Activated CD8-positive, alpha-beta memory T cell treated with anti-CD3 and anti-CD28 coated beads for 48 hours (primary cell): ENCODE measurements at places on chromosomes 2 and 18.

GRCh38 chr2:154591294-154591820, 107.1 kb upstream of the KCNJ3 start:
- DNase-seq = no peak

DNA sequence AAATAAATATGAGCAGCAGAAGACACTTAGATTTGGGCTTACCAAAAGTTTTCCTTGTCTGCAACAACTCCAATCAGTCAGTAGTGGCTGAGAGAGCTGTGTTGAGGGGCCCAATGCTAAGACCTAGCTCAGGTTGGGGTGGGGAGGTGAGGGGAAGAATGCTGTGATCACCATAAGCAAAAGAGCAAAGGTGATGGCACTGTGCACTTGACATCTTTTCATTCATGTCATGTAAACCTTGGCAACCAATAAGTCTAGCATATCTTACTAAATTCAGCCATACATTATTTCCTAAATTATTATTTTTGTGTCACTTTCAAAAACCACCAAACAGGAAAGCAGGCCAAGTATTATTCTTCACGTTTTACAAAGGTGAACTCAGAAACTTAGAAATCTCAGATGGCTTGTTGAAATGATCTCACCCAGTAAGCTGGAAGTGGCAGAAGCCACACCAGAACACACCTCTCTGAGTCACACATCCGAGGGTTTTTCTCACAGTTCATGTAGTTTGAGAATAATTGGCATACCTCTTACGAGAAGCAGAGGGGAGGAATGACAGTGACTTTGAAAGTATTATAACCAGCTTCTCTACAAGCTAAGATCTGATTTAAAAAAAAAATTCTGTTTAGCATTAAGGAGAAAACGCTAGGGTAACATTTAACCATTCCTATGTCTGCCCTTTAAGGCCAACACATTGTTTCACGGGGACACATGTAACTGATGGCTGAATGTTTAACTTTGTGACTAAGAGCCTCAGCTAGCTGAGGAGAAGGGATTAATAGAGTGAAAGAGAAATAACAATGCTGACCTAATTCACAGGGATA, 43.3 kb upstream of the SETBP1 start:
- no peak for DNase-seq

- DNase-seq = no peak
Measured at GRCh38 chr2:64260817-64261216, 116.6 kb upstream of the PELI1 start.

DNA sequence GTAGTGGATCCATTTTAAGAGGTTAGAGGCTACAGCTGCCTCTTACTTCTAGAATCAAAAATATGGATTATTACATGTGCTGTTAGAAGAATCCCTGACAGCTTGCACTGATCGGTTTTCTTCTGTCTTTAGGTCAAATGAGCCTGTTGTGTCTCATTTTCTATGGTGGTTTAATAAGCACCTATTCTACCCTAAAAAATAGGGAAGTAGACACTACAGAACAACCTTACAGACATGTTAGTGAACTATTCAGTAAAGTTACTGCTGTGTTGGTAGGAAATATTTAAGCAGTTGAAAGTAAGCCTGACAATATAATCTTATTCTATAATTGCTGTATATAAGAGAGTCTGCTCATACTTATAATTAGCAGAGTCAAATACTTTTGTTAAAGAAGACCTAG, 168.5 kb upstream of the NOSTRIN start:
- DNase-seq = no peak

- DNase-seq = no peak
Measured at GRCh38 chr2:168136392-168136977, 110.9 kb downstream of the STK39 start.

DNA sequence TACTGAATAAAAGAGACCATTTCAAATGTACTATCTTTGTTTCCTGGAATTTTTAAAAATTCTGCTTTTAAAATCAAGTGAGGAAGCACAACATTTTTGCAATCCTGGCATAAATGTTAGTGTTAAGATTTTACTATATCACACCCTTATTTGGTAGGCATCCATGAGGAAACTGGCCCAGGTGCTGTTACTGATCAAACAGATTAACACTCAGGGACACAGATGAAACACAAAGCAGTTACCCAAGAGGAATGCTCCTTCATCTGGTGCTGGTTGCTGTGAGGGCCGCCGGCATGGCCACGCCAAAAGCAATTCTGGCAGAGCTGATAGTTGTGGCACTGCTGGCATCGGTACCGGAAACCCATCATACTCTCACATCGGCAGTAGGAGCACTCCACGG, 96.8 kb downstream of the DTNB start:
- no peak for DNase-seq

GRCh38 chr18:77822632-77823031, 573.0 kb downstream of the GALR1 start:
- no peak for DNase-seq

- no peak for DNase-seq
Measured at GRCh38 chr2:221896505-221897151, 324.5 kb upstream of the EPHA4 start.

- no peak for DNase-seq
Measured at GRCh38 chr2:138433995-138434951, 67.3 kb upstream of the SPOPL start.

- DNase-seq = no peak
Measured at GRCh38 chr2:239774142-239774462, 251.0 kb downstream of the NDUFA10 start.

DNA sequence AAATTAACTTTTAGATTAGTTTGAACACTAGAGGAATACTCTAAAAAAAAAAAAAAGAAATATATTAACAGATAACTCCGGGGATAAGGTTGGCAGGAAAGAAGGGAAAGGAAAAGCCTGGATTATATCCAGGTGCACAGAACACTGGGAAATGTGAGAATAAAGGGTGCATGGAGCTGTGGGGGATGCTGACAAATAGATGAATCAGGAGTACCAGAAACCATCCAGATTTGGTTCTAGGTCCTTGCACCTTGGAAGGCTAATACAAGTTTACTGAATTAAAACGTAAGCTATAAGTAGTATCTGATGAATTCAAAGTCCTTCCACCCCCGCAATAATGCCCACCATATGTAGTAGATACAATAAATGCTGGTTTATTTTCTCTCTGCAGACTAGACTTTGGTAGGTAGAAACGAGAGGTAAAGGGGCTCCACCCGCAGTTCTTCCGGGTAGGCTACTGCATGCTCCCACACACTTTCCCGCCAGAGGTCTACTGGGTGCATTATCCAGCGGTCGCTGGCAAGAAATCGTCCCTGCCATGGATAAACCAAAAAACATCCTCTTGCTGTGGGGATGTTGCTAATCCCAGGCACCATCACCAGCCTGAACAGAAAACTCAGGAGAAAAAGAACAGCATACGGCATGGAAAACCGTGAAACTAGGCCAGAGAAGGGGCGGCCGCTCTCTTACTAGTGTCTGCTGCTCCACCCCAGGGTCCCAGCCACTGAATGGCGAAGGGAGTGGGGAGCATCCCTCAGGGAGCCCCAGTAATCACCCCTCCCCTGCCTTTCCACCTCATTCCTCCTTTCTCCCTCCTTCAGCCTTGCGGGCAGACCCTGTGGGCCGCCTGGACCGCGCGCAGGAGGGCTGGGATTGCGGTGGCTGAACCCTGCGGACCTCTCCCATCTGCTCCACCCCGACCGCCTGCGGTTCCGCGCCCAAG, 1.5 kb downstream of the CNRIP1 start:
- DNase-seq = no peak

GRCh38 chr2:230908092-230908594, 16.9 kb downstream of the GPR55 start:
- no peak for DNase-seq

GRCh38 chr2:180742801-180743200, 237.6 kb upstream of the UBE2E3 start:
- DNase-seq = no peak

GRCh38 chr2:188291142-188291616, 495 bp upstream of the GULP1 start:
- DNase-seq = no peak

GRCh38 chr18:11951390-11951851, 29.9 kb upstream of the IMPA2 start:
- DNase-seq = no peak

DNA sequence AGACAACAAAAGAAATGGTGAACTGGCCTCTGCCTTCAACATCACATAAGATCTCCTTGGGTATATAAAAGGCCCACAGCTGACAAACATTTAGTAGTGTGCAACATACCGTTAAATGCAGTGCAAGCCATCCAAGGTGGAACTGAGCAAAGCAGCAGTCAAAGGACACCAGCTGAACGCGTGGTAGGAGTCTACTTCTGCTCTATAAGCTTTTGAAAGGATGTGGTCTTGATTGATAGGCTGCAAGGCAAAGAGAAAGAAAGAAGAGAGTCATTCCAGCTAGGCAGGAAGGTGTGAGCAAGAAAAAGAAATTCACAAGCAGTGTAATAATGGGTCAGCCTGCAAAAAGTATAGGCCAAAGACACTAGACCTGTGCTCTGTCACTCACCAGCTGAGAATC, 356.3 kb downstream of the SATB2 start:
- DNase-seq = no peak

GRCh38 chr18:46402396-46402795, 254.6 kb downstream of the LOXHD1 start:
- DNase-seq = no peak

DNA sequence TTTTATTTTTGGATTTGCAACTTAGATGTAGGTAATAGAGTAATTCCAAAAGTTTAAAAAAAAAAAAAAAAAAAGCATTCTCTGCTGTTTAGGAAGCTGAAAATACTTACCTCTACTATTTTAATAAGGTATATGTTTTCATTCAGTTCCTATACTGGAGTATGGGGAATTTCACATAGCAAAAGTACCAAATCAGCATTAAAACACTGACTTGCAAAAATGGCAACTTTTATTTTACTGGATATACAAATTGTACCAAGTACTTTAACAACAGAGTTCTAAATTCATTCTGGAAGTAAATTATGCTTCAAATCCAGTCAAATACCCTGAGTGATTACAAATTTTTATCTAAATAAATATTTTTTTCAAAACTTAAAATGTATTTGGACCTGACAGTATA, 76.7 kb downstream of the TCF4 start:
- DNase-seq = no peak

DNA sequence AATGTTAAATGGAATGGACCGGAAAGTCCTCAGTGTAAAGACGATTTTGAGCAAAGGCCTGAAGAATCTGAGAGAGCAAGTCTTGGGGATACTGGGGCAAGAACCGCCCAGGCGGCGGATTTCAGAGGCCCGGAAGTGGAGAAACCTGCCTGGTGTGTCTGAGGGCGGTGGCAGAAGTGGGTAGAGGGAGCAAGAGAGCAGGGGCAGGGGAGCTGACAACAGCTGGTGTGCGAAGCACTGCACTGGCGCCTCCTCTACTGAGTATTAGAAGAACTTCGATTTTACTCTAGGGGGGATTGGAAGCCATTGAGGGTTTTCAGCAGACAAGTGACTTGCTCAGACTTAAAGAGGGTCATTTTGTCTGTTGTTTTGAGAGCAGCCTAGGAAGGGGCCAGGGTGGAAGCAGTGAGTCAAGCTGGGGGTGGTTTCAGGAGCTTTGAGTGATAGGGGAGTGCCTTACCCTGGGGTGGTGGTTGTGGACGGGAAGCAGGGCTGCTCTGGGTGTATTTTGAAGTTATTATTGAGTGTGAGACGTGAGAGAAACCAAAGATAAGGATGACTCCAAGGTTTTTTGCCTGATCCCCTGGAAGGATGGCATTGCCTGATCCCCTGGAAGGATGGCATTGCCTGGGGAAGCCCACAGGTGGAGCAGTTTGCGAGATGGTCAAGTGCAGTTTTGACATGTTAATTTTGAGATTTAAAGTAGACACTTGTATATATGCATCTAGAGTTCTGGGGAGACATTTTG, 52.5 kb downstream of the ZNF236 start:
- DNase-seq = no peak

- DNase-seq = no peak
Measured at GRCh38 chr18:10131081-10131459, 217.3 kb downstream of the VAPA start.

GRCh38 chr2:175009917-175010621, 4.9 kb upstream of the CHN1 start:
- no peak for DNase-seq

- no peak for DNase-seq
Measured at GRCh38 chr18:45169610-45170009, 445.7 kb upstream of the SLC14A2 start.

DNA sequence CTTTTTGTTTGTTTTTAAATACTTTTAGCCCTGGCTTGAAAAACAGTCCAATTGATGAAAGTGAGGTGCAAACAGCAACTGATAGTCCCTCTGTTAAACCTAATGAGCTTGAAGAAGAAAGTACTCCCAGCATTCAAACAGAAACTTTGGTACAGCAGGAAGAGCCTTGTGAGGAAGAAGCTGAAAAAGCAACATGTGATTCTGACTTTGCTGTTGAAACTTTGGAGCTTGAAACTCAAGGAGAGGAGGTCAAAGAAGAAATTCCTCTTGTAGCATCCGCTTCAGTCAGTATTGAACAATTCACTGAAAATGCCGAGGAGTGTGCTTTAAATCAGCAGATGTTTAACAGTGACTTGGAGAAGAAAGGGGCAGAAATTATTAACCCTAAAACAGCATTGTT, 30.6 kb upstream of the DYSF start:
- no peak for DNase-seq

- DNase-seq = no peak
Measured at GRCh38 chr18:49368161-49368875, 92.1 kb downstream of the DYM start.

DNA sequence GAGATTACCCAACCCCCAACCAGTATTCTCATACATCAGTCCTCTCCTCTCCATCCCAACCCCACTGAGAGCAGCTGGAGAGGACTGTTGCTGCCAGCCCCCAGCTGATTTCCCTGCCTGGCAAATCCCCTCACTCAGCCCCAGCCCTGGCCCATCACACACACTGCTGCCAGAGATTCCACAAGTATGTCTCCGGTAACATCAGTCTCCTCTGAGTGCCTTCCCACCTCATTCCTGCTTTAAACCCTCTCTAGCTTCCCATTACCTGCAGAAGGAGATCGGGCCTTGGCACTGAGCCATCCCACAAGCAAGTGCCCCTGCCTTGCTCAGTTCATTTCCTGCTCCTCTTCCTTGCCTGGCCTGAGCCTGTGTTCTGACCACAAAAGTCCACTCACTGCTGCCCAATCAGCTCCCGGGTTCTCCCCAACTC, 50.6 kb upstream of the ZFP36L2 start:
- no peak for DNase-seq

- DNase-seq = no peak
Measured at GRCh38 chr2:26682155-26682554, 10.4 kb upstream of the KCNK3 start.

GRCh38 chr2:181051861-181052522, 71.6 kb downstream of the UBE2E3 start:
- DNase-seq = no peak

DNA sequence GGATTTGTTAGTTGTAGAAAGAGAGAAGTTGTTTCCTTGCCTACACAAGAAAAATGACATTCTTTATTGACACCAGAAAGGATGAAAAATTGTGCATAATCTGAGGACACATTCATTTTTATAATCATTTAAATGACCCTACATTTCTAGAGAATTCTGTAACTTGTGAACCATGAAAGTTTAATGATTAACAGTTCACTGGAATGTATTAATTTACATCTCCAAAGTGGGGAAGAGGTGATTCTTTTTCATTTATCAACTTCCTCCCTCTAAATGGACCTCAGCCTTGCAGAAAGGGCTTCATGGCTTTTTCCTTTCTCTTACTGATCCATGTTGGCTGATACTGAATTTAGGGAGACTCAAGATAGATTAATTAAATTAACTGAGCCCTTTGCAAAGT, 565.2 kb upstream of the LINC00305 start:
- DNase-seq = no peak
